ENCODE measurements at places on chromosomes 12 and 14. TPM values are rescaled to one million over a fixed set of nuclear protein-coding genes. Genes with fewer than 3 reads are reported as not detected.

IL22 gene
- not detected for total RNA-seq

OLR1 gene
- 3.3 TPM for total RNA-seq

DPF3 gene
- total RNA-seq, result 2.9 TPM

DNA sequence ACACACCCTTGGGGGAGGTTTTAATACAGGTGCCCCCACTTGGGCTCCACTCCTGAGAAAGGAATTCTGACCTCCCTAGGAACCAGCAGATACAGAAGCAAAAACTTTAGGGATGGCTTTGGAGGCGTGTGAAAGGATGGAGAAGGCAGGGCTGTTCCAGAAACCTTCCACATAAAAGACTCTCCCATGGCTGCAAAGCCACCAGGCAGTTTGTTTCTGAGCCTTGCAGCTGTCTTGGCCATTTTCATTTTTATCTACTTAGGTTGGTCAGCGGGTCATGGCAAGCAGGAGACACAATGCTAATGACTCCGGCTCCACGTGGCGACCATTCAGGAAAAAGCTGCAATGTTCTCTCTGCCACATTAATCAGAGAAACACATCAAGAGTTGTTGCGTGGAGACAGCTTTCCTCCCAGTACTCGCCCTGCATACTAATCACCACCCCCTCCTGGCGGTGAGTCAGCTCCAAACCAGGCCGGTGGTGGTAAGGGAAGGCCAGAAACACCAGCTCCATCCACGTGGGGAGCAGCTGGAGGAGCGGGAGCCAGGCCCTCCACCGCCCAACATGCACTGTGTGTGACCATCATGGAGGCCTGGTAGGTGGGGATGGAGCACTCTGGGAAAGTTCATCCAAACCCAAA, 30.9 kb upstream of the IRF2BPL start:
- DNase-seq, result no peak
- no peak overlapping the region for H3K27ac ChIP-seq
- no peak overlapping the region for H3K4me3 ChIP-seq
- H3K4me1 ChIP-seq, result no peaks in the 10 kb centered on the region
- H3K36me3 ChIP-seq, result no peaks in the 10 kb centered on the region

DNA sequence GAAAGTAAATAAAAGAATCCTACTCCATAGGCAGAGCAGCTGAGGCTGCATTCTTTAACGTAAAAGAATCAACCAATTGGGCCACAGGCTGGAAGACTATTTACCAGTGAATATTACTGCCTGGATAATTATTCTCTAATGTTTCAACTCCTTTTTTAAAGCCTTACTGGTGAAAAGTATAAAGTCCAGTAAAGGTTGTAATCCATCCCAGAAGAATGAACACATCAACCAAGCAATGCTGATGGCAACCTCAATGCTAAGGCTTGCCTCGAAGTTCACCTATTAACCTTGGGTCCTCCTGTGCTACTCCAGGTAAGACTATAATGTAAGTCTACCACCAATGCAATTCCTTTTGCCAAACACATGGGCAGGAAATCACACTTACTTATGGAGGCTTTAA, 77.3 kb downstream of the ATXN2 start:
- no peak overlapping the region for H3K4me3 ChIP-seq
- H3K27ac ChIP-seq, result no peak overlapping the region
- DNase-seq, result no peak
- H3K27me3 ChIP-seq, result no peaks in the 10 kb centered on the region
- H3K4me1 ChIP-seq, result no peaks in the 10 kb centered on the region

DNA sequence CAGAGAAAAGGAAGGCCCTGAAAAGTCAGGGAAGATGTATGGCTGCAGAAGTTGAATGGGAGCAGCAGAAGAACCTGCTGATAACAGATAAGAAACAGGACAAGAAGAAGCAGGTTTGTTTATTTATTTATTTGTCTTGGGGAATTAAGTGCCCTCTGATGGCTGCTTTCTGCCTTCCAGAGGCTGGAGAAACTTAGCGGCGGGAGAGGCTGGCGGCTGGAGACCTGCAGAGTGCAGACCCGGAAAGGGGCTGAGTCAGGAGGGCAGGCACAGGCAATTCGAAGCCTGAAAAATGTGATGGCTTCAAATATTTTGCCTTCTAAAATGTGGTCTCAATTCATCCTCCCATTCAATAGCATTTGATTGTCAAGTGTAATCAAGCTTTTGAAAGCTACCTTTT, 168.2 kb upstream of the GZMB start:
- no peak overlapping the region for H3K4me3 ChIP-seq
- H3K27me3 ChIP-seq, result no peaks in the 10 kb centered on the region
- H3K27ac ChIP-seq, result no peak overlapping the region
- no peak for DNase-seq

DNA sequence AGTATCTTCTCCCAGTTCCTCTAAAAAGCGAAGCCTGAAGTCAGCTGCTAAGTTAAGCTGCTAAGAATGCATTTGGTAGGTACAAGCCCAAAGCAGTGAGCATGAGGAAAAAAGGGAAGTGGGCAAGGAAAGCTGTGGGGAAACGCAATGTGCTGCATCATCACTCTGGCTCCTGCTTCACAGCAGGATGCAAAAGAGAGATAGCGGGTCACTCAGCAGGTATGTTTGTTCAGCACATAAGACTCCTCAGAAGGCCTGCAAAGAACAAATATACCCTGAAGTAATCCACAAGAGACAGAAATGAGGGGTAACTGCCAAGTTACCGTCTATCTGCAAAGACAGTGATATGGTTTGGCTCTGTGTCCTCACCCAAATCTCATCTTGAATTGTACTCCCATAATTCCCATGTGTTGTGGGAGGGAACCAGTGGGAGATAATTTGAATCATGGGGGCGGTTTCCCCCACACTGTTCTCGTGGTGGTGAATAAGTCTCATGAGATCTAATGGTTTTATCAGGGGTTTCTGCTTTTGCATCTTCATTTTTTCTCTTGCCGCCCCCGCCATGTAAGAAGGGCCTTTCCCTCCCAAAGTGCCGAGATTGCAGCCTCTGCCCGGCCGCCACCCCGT, 127.4 kb upstream of the EGLN3 start:
- H3K36me3 ChIP-seq, result no peaks in the 10 kb centered on the region
- peaks cover 28% of the 10 kb centered on the region for H3K4me1 ChIP-seq
- no peak overlapping the region for H3K27ac ChIP-seq
- H3K4me3 ChIP-seq, result no peak overlapping the region

DNA sequence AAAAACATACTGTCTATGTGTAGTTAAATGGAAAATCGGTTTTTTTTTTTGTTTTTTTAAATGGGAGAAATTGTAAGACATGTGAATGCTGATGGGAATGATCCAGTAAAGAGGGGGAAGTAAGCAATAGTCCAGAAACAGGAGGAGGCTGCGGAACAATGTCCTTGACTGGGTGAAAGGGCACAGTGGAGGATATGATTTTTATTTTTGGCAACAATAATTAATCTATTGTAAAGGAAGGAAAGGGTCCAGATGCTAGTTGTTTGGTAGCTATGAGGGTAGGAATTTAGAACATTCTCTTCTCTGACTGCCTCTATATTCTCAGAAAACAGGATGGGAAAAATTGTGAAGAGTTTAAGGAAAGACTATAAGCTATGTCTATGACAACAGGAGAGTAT, 76.6 kb downstream of the RPL10L start:
- H3K27me3 ChIP-seq, result no peaks in the 10 kb centered on the region
- H3K4me1 ChIP-seq, result no peaks in the 10 kb centered on the region
- H3K36me3 ChIP-seq, result no peaks in the 10 kb centered on the region
- H3K27ac ChIP-seq, result no peak overlapping the region
